ENCODE measurements at places on chromosomes 7 and 10. TPM values are rescaled to one million over a fixed set of nuclear protein-coding genes. Genes with fewer than 3 reads are reported as not detected.
A peak's percentile ranks its signal among the peaks of the same experiment; 100 is the strongest.

DNA sequence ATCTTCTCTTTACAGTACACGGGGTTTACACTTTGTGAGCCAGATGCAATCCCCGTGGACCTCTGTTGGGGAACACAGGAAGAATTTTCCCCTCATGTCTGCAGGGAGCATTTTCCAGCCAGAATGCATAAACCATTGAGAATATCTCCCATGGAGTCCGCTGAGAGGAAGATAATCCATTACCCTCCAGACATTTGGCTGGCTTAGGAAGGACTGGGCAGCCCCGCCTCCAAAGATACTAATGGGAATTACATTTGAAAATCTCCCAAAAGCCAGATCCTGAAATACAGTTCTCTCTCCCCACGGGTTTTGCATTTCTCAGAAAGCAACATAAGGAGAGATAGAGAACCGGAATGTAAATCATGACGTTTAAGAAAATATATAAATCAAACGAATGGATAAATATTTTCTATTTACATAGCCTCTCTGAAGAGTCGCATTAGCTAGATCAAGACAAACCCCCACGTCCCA is 53.5 kb downstream of the TRIL start:
- H3K27ac ChIP-seq = no peak overlapping the region
- H3K36me3 ChIP-seq = no peaks in the 10 kb centered on the region
- no peak for DNase-seq
- no peak overlapping the region for H3K4me3 ChIP-seq
- no peaks in the 10 kb centered on the region for H3K27me3 ChIP-seq

DNA sequence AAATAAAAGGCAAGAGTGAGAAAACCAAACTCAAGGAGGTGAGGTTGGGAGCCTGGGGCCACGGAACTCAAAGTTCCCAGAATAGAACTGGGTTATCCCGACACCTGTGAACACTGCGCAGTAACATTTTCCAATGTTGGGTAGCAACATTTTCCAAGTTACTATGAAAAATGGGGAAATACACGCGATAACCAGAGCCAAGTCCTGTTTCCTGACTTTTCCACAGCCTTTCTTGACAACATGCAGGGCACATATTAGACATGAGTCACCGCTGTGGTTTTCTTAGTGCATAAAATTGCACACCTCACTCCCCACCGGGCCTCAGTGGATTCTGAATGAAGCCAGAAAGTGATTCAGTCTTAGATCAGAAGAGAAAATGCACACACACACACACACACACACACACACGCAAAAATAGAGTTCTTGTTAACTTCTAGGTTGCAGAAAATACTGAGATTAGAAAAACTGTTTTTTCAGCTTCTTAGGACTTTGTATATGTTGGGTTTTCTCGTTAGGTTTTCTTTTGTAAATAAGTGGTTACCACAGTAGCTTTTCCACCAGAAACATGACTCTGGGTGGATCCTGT is 70.0 kb downstream of the CAMK1D start:
- H3K27me3 ChIP-seq = no peaks in the 10 kb centered on the region
- H3K4me3 ChIP-seq = no peak overlapping the region
- DNase-seq = peak; percentile 51

DNA sequence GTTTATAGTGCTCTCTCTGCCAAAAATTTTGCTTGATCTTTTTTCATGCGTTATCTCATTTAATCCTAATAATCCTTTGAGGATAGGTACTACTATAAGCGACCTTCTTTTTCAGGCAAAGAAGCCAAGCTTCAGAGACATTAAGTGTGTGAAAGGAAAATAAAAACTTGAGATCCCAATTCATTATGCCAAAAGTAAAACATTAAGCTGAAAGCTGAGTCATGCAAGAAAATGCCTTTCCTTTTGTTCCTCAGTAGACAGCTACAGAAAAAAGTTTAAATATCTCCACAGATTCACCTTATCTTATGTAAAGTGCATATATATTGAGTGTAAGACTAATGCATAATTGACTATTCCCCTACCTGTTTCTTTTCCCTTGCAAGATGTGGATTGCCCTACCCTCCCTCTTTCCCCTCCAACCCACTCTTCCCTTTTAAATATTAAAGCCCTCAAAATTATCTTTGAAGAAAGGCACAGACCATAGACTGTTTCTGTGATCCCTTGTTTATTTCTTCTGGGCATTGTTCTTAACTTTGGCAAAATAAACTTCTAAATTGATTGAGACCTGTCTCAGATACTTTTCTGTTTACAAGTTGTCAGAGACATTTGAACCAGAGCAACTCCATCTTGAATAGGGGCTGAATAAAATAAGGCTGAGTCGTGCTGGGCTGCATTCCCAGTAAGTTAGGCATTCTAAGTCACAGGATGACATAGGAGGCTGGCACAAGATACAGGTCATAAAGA is 1139.9 kb upstream of the LRRN3 start:
- H3K4me1 ChIP-seq = no peaks in the 10 kb centered on the region
- H3K27ac ChIP-seq = no peak overlapping the region
- H3K4me3 ChIP-seq = no peak overlapping the region
- no peak for DNase-seq
- H3K27me3 ChIP-seq = no peaks in the 10 kb centered on the region

GRCh38 chr7:116984511-116984910 is 31.2 kb downstream of the ST7 start:
- no peak overlapping the region for H3K27ac ChIP-seq
- no peak for DNase-seq
- no peaks in the 10 kb centered on the region for H3K27me3 ChIP-seq

DNA sequence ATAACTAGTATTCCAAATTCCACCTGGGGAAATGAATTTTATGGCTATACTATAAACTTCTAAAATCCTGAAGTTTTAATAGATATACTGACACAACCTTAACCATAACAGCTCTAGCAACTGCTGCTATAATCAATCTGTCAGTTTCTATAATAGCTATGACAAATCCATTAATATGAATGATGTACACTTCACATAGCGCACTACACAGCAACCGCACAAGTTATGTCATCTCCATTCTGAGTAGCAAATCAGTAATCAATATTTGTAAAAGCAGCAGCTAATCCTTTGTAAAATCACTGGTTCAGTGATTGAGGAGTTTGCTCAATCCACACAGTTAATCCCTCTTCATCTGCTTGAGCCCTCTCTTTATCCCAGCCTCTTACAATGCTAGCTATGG is 105.3 kb downstream of the SKAP2 start:
- no peaks in the 10 kb centered on the region for H3K36me3 ChIP-seq
- H3K27me3 ChIP-seq = no peaks in the 10 kb centered on the region
- no peak overlapping the region for H3K4me3 ChIP-seq
- H3K4me1 ChIP-seq = no peaks in the 10 kb centered on the region

Gene TUBAL3
- total RNA-seq = 0.33 TPM

- no peak for DNase-seq
- no peaks in the 10 kb centered on the region for H3K27me3 ChIP-seq
- H3K4me3 ChIP-seq = no peak overlapping the region
- H3K4me1 ChIP-seq = no peaks in the 10 kb centered on the region
- H3K36me3 ChIP-seq = no peaks in the 10 kb centered on the region
Observed at GRCh38 chr10:126588024-126588423, 82.5 kb downstream of the C10orf90 start.

Gene ENO4
- total RNA-seq = 1.1 TPM

DNA sequence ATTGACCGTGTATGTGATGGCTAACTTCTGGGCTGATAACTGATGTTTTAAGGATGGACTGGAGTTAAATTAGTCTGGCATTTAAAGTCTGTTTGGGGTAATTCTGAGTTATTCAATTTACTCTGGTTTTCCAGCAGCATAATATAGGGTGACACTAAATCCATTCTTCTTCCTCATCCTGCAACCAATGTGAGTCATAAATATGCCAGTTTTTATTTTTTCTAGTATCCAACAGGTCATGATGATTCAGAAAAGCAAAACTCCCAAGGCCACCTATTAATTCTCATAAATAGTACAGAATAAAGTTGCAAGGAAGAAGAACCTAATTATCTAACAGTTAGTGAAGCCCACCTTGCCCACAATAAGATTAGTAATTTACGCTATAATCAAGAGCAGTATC is 7.5 kb upstream of the EPHB6 start:
- H3K4me1 ChIP-seq = peaks cover 5% of the 10 kb centered on the region
- H3K27ac ChIP-seq = no peak overlapping the region
- DNase-seq = no peak
- H3K4me3 ChIP-seq = no peak overlapping the region
- H3K36me3 ChIP-seq = no peaks in the 10 kb centered on the region

Gene PRR15
- 2.7 TPM for total RNA-seq

Gene NACAD
- total RNA-seq = 1.2 TPM

DNA sequence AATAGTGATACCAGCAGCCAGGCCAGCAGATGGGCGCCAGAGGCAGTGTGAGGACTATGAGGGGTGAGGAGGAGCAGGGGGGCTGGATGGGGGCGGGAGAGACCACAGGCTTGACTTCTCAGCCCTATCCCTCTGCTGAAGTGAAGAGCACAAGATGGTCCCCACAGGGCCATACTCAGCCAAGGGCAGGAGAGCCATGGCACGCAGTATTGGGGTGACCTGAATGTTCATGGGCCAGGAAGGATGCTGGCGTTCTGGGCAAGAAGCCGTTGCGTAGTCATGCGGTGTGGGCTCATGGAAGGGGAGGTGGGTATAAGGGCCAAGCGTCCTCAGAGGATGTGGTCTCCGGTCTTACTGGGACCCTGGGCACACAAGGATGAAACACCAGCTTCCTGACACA is 146.3 kb downstream of the PRKAG2 start:
- DNase-seq = no peak
- peaks cover 15% of the 10 kb centered on the region for H3K4me1 ChIP-seq
- H3K4me3 ChIP-seq = no peak overlapping the region
- H3K27me3 ChIP-seq = no peaks in the 10 kb centered on the region

DNA sequence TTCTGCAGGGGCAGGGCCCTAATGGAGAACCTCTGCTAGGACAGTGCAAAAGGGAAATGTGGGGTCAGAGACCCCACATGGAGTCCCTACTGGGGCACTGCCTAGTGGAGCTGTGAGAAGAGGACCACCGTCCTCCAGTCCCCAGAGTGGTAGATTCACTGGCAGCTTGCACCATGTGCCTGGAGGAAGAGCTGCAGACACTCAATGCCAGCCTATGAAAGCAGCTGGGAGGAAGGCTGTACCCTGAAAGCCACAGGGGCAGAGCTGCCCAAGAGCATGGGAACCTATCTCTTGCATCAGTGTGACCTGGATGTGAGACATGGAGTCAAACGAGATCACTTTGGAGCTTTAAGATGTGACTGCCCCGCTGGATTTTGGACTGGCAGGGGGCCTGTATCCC is 20.3 kb upstream of the GNAT3 start:
- no peaks in the 10 kb centered on the region for H3K27me3 ChIP-seq
- H3K36me3 ChIP-seq = no peaks in the 10 kb centered on the region
- no peak for DNase-seq

Gene PRSS37
- not detected for total RNA-seq

GRCh38 chr7:126223729-126224128 is 1029.0 kb downstream of the GRM8 start:
- H3K4me3 ChIP-seq = no peak overlapping the region
- H3K36me3 ChIP-seq = no peaks in the 10 kb centered on the region
- no peak overlapping the region for H3K27ac ChIP-seq

- H3K4me1 ChIP-seq = peaks cover 9% of the 10 kb centered on the region
- no peak for DNase-seq
- H3K27me3 ChIP-seq = no peaks in the 10 kb centered on the region
- H3K36me3 ChIP-seq = no peaks in the 10 kb centered on the region
- H3K27ac ChIP-seq = peak overlapping the region; percentile 71
Observed at GRCh38 chr10:3452173-3452626, 279.6 kb upstream of the PITRM1 start.

- no peak overlapping the region for H3K4me3 ChIP-seq
- H3K27me3 ChIP-seq = no peaks in the 10 kb centered on the region
- H3K36me3 ChIP-seq = no peaks in the 10 kb centered on the region
- no peak overlapping the region for H3K27ac ChIP-seq
- H3K4me1 ChIP-seq = no peaks in the 10 kb centered on the region
Observed at GRCh38 chr7:134721171-134721570, 58.3 kb upstream of the CALD1 start.

GRCh38 chr10:35372329-35372728 is 36.0 kb downstream of the CCNY start:
- no peaks in the 10 kb centered on the region for H3K36me3 ChIP-seq
- DNase-seq = peak; percentile 74
- peak overlapping the region; percentile 61 for H3K27ac ChIP-seq
- no peak overlapping the region for H3K4me3 ChIP-seq
- H3K4me1 ChIP-seq = peaks cover 18% of the 10 kb centered on the region

- no peaks in the 10 kb centered on the region for H3K4me1 ChIP-seq
- H3K27ac ChIP-seq = no peak overlapping the region
- no peaks in the 10 kb centered on the region for H3K36me3 ChIP-seq
- H3K4me3 ChIP-seq = no peak overlapping the region
Observed at GRCh38 chr7:132527467-132528410, 48.5 kb downstream of the PLXNA4 start.

Gene PON2
- total RNA-seq = 76.7 TPM

DNA sequence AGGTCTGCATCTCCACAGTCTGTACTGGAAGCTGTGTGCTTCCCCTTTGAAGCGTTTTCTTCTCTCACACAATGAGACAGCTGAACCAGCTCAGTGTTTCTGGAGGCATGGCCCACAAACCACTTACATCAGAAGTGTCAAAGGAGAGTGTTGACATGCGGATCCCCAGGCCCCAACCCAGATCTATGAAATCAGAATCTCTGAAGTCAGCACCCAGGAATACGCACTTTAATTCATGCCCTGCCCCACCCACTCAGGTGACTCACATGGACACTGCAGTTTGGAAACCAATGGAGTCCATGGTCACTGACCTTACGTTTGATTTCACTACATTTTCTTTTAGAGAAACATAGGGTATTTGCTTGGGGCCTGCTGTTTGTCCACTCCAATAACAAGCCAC is 19.0 kb downstream of the TLL2 start:
- H3K36me3 ChIP-seq = no peaks in the 10 kb centered on the region
- no peak overlapping the region for H3K4me3 ChIP-seq
- H3K27ac ChIP-seq = no peak overlapping the region

GRCh38 chr10:89503652-89504370 is 31.6 kb downstream of the SLC16A12 start:
- peaks cover 33% of the 10 kb centered on the region for H3K4me1 ChIP-seq
- H3K4me3 ChIP-seq = no peak overlapping the region
- no peak for DNase-seq
- H3K27ac ChIP-seq = peak overlapping the region; percentile 77
- H3K36me3 ChIP-seq = no peaks in the 10 kb centered on the region

GRCh38 chr10:21060626-21061025 is 163.5 kb upstream of the NEBL start:
- no peak overlapping the region for H3K4me3 ChIP-seq
- no peaks in the 10 kb centered on the region for H3K27me3 ChIP-seq
- no peak overlapping the region for H3K27ac ChIP-seq
- H3K36me3 ChIP-seq = no peaks in the 10 kb centered on the region
